ENCODE measurements at places on chromosomes 16 and 17. TPM values are rescaled to one million over a fixed set of nuclear protein-coding genes. Genes with fewer than 3 reads are reported as not detected.

The KRT26 gene
- not detected for total RNA-seq

The KRTAP1-1 gene
- not detected for total RNA-seq

The TMEM88 gene
- total RNA-seq, result 1.6 TPM

The JUP gene
- total RNA-seq, result 0.20 TPM

The TMEM100 gene
- not detected for total RNA-seq

The C16orf92 gene
- total RNA-seq, result not detected

The DNAH9 gene
- not detected for total RNA-seq

The ACSF3 gene
- total RNA-seq, result 58.6 TPM

The TSPAN10 gene
- total RNA-seq, result 0.37 TPM

The HLF gene
- total RNA-seq, result 2.4 TPM

The FAHD1 gene
- 10.1 TPM for total RNA-seq

The CLEC19A gene
- not detected for total RNA-seq

The SPATA22 gene
- total RNA-seq, result 0.20 TPM

The CCL13 gene
- not detected for total RNA-seq

The FSCN2 gene
- total RNA-seq, result 0.37 TPM
